ENCODE measurements at places on chromosomes 13 and 19.

DNA sequence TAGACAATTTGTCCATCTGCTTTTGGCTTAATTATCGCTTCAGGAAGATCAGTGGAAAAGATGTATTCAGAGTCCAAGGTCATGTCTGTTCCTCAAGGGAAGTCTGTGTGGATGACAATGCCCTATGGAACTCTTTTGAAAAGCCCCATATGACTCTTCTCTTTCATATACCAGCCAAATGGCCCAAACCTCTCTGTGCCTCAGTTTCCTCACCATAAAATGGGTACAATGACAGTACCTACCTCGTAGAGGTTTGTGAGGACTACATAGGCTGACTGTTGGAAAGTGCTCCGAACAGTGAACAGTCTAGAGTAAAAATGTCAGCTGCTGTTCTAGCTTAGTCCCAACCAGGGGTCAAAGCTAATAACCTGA is 104.6 kb downstream of the COL4A2 start:
- DNase-seq, result no peak

DNA sequence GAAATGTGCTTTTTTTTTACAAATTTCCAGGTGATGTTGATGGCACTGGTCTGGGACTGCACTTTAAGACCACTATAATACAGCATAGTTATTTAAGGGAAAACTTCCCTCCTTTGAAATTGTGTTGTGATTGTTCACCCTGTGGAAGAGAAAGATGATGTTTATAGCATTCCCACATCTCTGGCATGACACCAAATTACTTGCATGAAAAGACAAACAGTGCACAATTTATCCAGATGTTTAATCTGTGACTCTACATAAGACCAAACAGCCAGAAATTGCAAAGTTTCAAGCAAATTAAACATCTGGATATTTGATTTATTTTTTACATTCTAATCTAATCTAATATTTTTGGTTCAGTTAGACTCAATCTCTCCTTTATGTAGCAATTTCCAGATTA is 51.6 kb downstream of the UFM1 start:
- DNase-seq, result no peak

GRCh38 chr13:77521595-77522367 is 13.7 kb upstream of the SCEL start:
- DNase-seq, result no peak

DNA sequence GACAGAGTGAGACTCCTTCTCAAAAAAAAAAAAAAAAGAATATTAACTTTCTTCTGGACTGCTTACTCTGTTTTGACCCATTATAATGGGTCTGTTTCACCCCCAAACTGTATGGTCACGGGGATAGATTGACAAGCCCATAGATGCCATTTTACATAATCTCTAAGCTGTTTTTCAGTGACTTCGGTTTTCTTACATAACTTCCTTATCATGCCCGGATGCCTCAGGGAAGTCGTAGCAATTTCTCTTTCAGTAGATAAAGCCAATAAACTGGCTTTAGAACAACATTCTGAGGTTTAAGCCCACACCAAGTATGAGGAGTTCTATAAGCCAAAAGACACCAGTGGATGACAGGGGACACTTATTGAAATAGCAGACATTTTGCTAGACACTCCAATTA is 5.9 kb upstream of the ZNF254 start:
- no peak for DNase-seq

DNA sequence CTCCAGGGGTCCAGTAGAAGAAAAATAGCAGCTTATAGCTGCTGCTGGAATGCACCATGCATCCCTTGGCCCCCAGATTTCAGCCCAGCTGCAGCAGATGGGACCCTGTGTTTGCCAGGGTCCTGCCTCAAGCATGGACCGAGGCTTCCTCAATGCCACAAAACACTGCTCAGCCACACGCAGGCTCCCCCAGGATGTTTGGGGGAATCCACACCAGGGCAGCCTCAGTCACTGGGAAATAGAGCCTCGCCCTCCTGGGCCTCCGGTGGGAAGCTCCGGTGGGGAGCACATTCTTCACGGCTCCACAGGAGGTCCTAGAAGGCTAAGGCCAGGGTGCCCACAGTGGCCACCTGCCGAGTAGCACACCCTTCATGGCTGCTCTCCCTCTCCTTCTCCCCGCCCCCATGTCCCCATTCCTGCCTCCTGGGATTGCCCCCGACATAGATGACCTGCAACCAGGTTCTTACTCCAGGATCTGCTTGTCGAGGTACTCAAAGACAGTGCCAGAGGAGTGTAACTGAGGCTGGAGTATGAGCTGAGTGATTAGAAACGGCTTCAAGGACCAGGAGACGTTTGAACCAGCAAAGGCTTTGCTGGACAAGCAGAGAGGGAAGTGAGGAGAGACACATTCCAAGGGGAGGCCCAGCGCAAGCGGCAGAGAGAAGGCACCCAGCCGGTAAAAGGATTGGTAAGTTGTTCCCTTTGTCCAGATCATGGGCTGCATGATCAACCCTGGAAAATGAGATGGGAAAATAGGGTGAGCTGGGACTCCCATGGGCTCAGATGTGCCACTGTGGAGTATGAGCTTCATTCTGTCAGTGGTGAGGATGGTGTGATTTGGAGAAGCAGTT is 110.7 kb upstream of the UQCRFS1 start:
- no peak for DNase-seq

- DNase-seq, result no peak
These were observed 185.4 kb upstream of the SERP2 start for GRCh38 chr13:44188257-44188656.

DNA sequence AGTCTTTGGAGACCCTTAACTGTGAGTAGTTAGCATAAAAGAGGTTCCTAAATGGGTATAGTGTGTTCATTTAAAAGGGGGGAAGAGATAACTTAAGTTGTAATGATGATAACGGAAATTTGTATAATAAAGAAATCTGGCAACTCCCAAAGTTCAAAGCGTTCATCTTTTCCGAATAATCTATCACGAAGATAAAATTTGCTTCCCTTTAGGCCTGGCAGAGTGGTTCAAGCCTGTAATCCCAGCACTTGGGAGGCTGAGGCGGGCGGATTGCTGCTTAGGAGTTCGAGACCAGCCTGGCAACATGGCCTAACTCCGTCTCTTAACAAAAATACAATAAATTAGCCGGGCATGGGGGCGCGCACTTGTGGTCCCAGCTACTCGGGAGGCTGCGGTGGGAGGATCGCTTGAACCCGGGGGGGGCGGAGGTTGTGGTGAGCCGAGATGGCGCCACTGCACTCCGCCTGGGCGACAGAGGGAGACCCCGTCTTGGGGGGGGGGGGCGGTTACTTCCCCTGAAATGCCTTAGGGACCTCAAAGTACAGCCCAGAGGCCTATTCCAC is 934 bp downstream of the N4BP2L2 start:
- DNase-seq, result peak; percentile 59

DNA sequence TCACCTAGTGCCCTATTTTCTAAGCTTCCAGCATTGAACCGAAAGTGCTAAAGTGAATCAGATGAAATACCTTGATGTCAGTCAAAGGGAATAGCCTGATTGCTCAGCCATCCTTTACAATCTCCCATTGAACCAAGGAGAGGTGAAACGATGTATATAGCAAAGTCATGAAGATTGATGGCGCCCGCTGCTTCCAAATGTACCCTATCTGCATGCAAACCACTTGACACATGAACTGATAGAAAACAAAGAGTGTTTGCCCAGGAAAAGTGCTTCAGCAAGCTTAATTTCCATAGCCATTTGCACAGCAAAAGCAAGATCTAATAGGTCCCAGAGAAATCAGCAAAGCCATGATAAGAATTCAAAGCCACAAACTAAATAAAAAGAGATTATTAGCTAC is 624.9 kb upstream of the PCDH9 start:
- DNase-seq, result no peak

GRCh38 chr19:49580264-49581006 is at the start of gene NOSIP:
NOSIP (minus strand) TSS chr19:49580556; CDS start chr19:49560691, 19,865 bp downstream.
- DNase-seq, result peak; percentile 95

Measured in CD4-positive, alpha-beta T cell treated with Interferon gamma for 1 hour (primary cell).